ENCODE measurements at places on chromosomes 11 and 22.

DNA sequence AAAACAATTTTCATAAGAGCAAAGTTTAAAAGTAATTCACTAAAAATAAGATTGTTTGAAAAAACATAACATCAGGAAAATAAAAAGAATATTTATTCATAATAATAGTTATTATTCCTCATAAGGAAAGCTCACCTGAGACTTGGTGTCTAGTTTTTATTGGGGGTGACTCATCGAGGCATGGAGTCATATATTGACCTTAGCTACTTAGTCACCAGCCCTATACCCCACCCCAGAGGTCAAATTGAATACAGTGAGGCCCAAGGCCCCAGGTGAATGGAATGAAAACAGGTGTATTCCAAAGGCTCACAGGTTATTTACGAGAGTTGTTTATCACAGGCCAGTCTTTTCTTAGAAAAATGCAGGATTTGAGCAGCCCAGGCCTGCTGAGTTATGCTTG lies 36.9 kb downstream of the CNTF start:
- DNase-seq, result no peak

GRCh38 chr11:134223121-134223520 lies 646 bp downstream of the NCAPD3 start:
- no peak for DNase-seq

GRCh38 chr22:36404446-36404845 lies 16.7 kb upstream of the MYH9 start:
- no peak for DNase-seq

- no peak for DNase-seq
These were observed 38.8 kb upstream of the PAMR1 start for GRCh38 chr11:35564245-35564595.

DNA sequence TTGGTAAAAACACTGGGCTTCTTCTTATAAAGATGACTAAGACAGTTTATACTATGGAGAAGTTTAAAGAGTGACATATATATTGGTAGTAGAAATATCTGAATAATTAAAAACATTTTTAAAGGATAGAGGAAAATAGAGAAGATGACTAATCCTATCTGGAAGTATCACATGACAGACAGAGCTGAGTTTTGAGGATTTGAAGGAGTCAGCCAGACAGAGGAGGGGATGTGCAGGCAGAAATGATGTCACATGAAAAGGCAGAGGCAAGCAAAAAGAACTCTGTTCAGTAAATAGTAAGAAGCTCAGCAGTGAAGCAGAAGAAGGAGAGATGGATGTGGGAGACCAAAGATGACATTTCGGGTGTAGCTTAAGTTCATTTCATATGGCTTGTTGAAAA lies 1.6 kb downstream of the OR10A2 start:
- DNase-seq, result peak; percentile 27

- peak; percentile 12 for DNase-seq
These were observed 40.2 kb downstream of the EP300 start for GRCh38 chr22:41132550-41132949.

- peak; percentile 69 for DNase-seq
These were observed 37.6 kb downstream of the ATXN10 start for GRCh38 chr22:45709060-45709739.

DNA sequence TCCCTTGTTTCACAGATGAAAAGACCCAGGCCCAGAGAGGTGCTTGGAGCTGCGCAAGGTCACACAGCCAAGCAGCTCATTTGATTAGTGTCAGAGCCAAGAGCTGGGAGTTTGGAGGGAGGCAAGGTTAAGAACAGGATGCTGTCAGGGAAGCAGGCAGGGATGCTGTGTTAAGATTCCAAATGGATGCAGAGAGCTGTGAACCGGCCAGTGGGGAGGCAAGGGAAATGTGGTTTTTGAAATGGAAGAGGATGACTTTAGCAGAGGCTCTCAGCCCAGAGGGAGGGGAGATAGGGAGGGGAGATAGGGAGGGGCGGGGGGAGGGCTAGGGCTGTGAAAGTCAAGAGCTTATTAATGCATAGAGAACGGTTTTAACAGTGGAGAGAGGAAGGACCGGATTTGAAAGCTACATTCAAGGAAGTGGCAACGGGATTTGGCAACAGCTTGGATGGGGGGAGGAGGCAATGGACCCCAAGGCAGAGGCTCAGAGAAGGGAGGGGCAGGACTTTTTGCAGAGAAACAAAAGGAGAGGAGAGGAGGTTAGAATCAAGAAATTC lies 13.0 kb downstream of the RTN4RL2 start:
- DNase-seq, result no peak

DNA sequence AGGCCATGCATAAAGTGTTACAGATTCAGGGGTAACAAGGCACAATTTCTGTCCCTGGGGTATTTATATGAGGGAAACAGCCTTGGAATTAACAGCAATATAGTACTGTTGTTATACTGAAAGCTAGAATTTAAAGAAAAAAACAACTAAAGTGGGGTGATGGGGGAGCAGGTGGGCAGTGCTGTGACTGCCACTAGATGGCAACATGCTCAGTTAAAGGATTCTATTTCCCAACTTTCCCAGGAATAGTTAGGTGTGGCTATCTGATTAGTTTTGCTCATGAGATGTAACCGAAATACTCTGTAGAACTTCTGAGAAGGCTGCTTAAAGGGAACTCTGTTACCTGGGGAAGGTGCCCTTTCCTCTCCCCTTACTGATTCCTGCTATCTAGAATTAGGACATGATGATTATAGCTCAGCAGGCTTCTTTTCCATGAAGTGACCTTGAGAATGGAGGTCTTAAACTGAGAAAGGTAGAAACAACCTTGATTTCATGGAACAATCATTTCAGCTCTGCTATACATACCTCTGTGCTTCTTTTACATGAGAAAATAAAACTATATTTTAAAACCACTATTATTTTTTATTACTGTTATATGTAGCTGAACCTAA lies 102.6 kb downstream of the RELT start:
- DNase-seq, result peak; percentile 46

DNA sequence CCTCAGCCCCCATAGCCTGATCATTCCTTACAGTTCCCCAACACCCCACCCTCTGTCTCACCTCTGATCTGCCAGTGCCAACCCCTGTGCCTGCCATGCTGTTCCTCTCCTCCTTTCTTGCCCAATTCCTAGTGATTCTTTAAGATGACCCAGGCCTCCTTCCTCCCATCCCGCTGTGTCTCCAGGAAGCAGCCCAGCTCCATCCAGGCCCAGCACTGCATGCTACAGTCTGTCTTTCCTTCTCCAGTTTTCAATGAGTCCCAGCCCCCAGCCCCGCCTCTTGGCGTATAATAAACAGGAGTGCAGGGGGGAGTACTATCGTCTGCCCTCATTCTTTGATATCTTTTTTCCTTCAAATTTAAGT lies 12.3 kb downstream of the LTBP3 start:
- no peak for DNase-seq

DNA sequence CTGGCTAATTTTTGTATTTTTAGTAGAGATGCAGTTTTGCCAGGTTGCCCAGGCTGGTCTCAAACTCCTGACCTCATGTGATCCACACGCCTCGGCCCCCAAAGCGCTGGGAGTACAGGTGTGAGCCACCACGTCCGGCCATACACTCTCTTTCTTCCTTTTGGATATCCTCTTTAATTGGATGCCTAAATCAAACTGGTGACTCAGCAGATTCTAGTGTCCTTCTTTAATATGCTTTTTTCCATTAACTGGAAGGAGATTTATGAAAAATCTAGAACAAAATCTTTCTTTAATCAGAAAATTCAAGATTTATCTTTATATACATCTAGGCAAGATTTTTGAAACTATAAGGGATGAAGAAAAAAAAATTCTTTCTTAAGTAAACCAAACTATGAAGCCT lies 969.3 kb upstream of the CCDC90B start:
- DNase-seq, result no peak

GRCh38 chr11:102580185-102580951 lies 44.8 kb downstream of the MMP20 start:
- DNase-seq, result no peak

- DNase-seq, result peak; percentile 20
These were observed 12.1 kb upstream of the EIF3D start for GRCh38 chr22:36540867-36541642.

DNA sequence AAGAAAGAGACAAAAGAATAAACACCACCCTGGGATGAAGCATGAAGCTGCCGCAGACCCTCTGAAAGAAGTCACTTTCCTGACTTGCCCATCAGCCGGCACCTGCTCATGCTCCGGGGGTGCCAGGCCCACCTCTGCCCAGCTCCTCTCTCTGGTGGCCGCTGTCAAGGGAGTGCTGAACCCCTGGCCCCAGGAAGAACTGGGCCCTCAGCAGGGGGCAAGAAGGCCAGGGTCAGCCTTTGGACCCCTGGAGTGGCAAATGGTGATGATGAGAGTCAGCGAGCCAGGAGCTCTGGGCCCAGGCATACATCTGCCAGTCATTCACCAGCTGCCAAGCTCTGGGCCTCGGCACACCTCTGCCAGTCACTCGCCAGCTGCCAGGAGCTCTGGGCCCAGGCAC lies 17.4 kb downstream of the TTLL8 start:
- DNase-seq, result no peak

- DNase-seq, result no peak
These were observed 64.8 kb upstream of the SPON1 start for GRCh38 chr11:13897646-13898276.

- DNase-seq, result peak; percentile 33
These were observed 3.9 kb upstream of the VSIG10L2 start for GRCh38 chr11:125941619-125942611.

- DNase-seq, result no peak
These were observed 155.2 kb downstream of the TRIM29 start for GRCh38 chr11:119982517-119983239.

DNA sequence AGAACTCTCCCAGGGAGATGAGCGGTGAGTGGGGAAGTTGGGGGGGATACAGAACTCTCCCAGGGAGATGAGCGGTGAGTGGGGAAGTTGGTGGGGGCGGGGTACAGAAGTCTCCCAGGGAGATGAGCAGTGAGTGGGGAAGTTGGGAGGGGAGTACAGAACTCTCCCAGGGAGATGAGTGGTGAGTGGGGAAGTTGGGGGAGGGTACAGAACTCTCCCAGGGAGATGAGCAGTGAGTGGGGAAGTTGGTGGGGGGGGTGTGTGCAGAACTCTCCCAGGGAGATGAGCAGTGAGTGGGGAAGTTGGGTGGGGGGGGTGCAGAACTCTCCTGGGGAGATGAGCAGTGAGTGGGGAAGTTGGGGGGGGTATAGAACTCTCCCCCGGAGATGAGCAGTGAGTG lies 186.5 kb downstream of the SHANK2 start:
- DNase-seq, result peak; percentile 8

DNA sequence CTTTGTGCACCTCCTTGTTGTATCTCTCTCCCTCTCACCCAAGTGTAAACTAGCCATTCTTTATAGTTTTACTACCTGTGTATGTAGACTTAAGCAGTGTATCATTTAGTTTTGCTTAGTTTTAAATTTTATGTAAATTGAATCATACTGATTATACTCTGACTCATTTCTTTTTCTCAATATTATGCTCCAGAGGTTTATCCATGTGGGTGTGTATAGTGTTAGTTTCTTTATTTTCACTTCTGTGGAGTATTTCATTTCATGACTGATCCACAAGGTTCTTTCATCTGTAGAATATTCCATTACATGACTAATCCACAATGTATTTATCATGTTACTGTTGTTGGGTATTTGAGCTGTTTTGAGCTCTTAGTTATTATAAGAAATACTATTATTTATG lies 62.0 kb downstream of the CCDC34 start:
- DNase-seq, result peak; percentile 48

- no peak for DNase-seq
These were observed 70.2 kb downstream of the PHF21A start for GRCh38 chr11:46051102-46051501.

DNA sequence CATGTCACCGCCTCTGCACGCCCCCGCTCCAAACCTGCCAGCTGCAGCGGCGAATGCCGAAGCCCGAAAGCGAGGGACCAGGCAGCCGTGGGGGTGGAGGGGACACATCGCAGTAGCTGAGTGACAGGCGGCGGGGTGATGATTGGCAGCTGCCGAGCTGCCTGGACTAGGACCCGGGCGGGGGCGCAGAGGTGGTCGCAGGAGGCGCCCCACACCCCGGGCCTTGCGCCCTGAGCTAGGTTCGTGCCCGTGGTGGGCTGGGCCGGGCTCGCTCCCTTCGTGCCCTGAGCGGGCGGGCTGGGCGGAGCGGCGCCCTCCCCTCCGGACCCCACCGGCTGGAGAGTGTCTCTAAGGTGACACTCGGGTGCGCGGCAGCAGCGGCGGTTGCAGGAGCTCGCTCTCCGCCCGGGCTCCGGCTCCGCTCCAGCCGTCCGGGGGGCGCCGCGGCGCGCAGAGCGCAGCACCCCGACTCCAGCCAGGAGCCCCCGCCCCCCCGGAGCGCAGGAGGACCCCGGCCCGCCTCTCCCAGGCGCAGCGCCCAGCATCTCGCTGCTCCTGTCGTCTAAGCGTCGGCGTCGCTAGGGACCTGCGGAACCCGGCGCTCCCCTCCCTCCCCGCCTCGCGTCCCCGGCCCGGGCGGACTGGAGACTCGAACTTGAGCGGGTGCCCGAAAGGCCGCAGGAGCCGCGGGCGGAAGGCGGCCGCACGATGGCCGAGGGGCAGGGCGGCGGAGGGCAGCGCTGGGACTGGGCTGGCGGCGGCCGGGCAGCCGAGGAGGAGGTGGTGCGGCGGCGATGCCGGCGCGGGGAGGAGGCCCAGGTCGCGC lies 14.5 kb upstream of the DGKZ start:
- DNase-seq, result no peak

DNA sequence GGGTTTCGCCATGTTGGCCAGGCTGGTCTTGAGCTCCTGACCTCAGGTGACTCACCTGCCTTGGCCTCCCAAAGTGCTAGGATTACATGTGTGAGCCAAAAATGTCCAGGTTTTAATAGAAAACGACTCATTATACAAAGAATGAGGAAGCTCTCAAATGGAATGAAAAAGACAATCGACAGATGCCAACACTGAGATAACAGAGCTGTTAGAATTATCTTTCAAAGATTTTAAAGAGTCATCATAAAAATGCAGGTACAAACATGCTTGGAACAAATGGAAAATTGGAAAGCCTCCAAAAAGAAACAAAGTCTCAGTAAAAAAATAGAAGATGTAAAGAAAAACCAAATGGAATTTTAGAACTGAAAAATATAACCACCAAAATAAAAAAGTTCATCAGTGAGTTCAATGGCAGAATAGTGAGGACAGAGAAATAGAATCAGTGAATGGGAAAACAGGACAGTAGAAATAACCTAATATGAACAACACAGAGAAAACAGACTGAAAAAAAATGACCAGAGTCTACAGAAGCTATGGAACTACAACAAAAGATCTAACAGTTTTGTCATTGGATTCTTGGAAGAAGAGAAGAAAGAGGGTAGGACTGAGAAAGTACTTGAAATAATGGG lies 10.9 kb downstream of the GAB2 start:
- no peak for DNase-seq

DNA sequence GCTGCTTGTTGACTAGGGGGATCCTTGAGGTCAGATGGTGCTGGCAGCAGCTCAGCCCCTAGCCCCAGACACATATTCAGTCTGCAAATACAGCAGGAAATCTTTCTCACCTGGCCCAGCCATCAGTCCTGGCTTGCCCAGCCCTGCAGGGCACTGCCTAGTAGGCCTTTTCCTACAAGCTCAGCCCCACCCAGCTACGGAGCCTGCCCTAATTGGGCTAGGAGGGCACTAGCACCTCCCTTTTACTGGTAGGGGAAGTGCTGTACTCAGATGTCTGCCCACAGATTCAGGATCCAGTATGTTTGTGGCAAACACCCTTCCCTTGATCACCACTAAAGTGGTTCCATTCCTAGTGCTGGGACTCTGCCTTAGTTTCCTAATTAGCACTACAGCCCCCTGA lies 257.1 kb upstream of the CADM1 start:
- no peak for DNase-seq

GRCh38 chr11:35836205-35836604 lies 107.7 kb upstream of the LDLRAD3 start:
- DNase-seq, result no peak

- DNase-seq, result peak; percentile 34
These were observed 14.4 kb downstream of the ATXN10 start for GRCh38 chr22:45686004-45686403.

- no peak for DNase-seq
These were observed 31.5 kb downstream of the EHF start for GRCh38 chr11:34652191-34652973.

All from fibroblast of skin of scalp (primary cell).